Kidney epithelial cell (primary cell): ENCODE measurements at places on chromosomes 12 and 14.
A peak's percentile ranks its signal among the peaks of the same experiment; 100 is the strongest.

DNA sequence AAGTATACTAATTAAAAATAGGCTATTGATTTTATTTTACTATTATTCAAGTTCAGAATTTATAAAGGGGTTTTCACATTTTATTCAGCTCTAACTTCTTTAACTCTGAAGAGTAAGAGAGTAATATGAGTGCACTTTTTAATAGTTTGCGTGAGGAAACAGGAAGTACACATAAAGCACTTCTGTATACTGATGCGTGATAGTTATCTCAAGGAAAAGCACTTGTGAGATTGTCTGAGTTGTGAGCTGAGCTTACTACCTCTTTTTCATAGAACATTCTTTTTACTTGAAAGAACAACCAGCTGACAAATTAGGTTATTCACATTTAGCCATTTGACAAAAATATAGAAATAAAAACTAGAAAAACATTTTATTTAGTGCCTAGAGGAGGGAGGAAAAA, 1.9 kb downstream of the RAD51AP1 start:
- DNase-seq: no peak

DNA sequence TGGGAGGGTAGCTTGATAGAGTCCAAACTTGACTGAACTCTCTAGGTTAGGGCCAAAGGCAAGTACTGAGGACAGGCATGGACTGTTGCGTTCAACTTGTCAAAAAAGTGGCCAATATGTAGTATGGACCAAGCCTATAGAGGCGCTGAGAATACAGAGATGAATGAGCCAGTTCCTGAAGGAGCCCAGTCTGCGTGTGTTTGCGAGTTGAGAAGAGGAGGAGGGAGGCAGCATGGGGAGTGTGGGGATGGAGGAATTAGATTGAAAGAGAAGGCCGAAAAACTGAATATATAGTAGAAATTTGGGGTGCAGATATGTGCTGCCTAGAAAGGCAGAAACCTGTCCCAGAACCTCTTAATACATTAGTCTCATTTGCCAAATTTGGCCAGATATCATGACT, 412.4 kb downstream of the PCNX1 start:
- no peak for DNase-seq

GRCh38 chr12:74980510-74980909, 229.1 kb downstream of the KCNC2 start:
- peak; percentile 4 for DNase-seq

DNA sequence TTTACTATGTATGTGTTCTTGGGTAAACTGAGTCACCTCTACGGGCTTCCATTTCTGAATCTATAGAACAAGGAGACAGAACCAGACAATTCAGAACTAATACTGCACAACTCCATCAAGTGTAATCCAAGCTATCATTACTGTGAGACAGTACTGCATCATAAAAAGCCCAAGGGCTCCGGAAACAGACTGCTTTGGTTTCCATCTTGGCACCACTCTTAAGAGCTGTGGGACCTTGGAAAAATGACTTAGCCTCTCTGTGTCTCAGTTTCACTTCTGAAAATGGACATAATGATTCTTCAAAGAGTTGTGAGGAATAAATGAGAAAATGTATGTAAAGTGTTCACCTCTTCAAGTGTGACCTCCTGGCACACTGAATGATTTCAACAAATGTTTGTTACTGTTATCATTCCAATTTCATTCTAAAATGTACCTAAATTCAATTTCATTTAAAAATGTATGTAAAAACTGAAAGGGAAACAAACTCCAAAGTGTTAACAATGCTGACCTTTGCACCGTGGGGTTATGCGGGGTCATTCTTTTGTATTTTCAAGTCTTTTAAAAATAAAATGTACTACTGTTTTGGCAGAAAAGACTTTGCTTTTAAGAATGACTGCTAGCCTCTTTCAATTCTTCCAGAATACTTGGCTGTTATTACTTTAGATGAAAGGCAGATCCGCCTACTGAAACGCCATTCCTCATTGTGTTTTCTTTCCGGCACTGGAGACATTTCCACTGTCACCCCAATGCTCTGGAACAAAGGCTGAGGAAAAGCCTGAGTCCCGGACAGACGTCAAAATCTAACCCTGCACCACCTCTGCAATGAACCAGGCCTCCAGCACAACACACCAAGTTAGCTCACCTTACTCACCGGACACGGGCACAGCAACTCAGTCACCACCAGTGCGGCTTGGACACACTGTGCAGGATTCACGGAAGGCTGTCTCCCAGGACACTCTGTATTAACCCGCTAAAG, 62.8 kb downstream of the TMCC3 start:
- DNase-seq: no peak

DNA sequence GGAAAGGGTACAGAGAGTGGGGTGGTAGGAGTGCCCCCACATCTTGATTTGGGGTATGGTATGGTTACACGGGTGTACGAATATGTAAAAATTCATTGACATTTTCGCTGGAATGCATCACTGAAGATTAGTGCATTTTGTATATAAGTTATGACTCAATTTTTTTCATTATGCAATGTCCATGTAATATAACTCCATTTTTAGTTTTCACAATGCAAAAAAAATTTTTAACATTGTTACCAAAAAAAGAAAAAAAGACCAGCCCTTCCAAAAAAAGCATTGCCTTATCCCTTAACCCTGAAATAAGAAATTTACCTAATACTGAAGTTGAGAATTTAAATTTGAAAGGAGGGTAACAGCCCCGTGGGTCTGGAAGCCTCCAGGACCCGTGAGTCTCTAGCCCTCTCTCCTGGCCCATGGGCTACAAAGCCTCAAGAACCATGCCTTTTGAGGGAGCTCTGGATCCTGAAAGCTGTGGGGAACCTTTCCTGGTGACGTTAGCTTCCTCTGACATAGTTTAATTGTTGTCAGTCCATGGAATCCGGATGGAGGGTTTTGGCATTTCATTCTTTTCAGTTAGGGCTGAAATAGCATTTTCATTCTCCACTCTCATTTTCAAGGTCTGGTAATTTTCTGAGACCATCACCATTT, 55.6 kb upstream of the ACTN1 start:
- DNase-seq: no peak

DNA sequence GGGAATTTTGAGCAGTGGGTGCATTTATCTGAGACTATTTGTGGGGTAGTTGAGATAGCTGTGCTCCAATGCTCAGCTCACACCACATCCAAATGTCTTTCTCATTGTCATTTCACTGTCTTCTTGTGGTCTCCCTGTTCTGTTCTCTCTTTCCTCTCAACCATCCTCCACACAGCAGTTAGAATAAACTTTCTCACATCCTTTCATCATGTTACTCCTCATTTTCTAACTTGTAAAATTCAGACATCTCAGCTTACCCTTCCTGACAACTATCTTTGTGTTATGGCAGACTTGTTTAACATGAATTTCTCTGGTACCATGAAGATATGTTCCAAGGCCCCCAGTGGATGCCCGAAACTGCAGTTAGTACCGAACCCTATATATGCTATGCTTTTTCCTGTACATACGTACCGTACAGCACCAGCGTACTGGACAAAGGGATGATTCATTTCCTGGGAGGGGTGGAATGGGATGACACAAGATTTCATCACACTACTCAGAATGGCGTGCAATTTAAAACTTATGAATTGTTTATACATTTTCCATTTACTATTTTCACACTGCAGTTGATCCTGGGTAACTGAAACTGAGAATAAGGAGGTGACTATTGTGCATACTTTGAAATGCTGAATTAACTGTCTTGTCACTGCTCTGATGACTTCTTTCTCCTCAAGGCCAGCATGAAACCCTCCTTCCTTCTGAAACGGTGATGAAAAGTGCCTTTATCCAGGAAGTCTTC, 177.1 kb upstream of the SLC38A2 start:
- DNase-seq: no peak
